Daoy (cell line): ENCODE measurements at places on chromosomes 6 and 20. TPM values are rescaled to one million over a fixed set of nuclear protein-coding genes. Genes with fewer than 3 reads are reported as not detected.

Gene MUC22
- not detected in 2 replicates for total RNA-seq

Gene MCHR2
- not detected in 2 replicates for total RNA-seq

Gene CST8
- total RNA-seq: not detected in 2 replicates

- peak; percentile 4 for DNase-seq
Measured at GRCh38 chr6:43942011-43942442, 172.0 kb downstream of the VEGFA start.

DNA sequence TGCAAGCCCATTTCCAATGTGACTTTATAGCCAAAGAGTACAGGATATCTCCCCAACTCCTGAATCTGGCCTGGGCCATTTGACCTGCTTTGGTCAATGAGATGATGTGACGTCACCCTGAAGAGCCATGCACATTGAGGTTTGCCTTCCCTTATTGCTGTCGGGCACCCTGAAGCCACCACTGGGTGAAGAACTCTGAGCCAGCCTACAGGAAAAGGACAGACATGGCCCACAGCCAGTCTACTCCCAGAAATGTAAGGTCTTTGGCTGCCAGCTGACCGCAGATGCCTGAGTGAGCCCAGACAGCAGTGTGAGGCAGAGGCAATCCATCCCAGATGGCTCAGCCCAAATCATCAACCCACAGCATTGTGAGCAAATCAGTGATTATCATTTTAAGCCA is 3.7 kb upstream of the SYNDIG1 start:
- no peak for DNase-seq

DNA sequence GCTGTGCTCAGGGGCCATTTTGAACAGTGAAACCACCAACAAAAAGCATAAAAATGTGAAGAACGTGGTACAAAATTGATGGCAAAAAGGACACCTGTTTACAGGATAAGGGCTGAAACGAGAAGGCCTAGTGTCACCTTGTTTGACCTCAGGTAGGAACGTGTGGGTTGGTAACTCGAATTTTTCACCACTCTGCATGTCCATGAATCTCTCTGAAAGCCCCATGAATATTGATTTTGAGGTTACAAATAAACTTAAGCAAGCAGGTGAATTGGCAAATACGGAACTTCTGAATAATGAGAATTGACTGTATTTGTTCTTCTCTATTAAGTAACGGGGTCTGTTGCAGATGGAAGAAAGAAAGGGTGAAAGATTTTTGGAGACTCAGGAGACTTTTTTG is 59.6 kb upstream of the EDN1 start:
- DNase-seq: no peak

GRCh38 chr6:154268486-154268885 is 88.1 kb downstream of the IPCEF1 start:
- DNase-seq: no peak

- DNase-seq: no peak
Measured at GRCh38 chr6:6840831-6841291, 252.3 kb downstream of the LY86 start.

GRCh38 chr20:51371720-51372119 is 170.8 kb downstream of the NFATC2 start:
- DNase-seq: no peak

- no peak for DNase-seq
Measured at GRCh38 chr20:60091861-60092260, 133.6 kb downstream of the CDH26 start.

GRCh38 chr6:66825539-66825938 is 1118.5 kb upstream of the EYS start:
- no peak for DNase-seq

DNA sequence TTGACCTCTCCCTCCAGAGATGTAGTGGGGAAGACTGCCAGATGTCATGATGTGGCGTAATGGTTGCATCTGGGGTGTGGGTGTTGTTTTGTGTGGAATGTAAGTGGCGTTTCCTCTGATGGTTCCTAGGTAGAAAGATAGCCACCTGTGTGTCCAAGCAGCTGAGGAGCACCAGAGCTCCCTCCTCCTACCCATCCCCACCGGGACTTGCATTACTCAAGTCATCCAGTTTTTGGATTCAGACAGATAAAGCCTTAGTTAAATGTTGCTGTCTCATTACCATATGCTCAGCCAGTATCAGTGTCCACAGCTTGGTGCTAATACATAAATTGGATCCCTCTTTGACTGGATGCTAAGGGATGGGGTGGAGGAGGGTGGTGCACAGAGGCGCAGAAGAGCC is 282.3 kb downstream of the TBC1D7 start:
- DNase-seq: no peak

- DNase-seq: no peak
Measured at GRCh38 chr6:134410541-134410940, 92.6 kb upstream of the SGK1 start.

DNA sequence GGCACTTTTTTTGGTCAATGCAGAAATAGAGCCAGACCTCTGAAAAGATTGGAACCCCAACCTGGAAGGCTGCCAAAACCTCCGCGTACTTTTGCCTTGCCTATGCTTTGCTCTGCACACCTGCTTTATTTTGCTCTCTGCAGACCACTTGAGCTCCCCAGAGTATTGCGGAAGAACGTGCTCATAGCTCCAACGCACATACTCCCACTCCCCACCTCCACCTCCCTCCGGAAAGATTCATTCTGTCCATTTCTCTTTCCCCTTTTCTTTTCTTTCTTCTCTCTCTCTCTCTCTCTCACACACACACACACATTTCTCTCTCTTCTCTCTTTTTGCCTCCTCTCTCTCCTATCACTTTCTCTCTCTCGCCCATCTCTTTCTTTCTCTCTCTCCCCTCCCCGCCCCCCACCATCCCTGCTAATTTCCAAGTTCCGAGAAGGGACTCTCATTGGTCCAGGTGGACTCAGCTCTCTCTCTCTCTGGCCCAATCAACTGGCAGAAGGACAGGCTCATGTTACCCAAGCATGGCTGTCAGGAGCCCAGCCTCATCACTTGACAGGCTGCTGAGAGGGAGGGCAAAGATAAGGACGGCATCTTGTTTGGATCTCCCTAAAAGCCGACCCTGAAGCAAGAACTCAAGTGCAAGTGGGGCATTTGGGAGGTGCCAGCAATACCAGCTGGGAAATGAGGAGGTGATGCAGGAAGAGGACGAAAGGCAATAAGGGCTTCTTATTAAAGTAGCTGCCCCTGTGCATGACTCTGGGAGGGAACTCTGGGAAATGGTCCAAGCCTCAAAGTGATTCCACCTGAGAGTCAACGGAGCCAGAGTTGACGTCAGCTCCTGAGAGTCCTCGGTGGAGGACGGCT is 246.1 kb downstream of the LY86 start:
- DNase-seq: peak; percentile 62

DNA sequence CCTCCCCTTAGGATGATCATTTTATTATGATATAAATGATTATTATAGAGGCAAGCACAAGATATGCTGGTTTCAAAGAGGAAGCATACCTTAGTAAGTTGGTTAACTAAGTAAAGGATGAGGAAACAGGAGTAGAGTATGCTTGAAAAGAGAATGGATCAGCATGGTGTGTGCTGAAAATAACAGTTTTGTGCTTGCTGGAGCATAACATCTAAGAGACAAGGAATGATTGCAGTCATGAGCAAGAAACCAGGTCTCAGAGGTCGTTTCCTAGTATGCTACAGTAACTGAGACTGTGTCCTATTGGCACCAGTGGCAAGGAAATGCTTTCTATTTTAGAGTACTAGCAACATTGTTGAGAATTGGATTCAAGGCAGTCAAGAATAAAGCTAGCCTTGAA is 34.1 kb downstream of the CDC40 start:
- no peak for DNase-seq

GRCh38 chr6:47134476-47135189 is 92.5 kb upstream of the ADGRF1 start:
- DNase-seq: peak; percentile 93

DNA sequence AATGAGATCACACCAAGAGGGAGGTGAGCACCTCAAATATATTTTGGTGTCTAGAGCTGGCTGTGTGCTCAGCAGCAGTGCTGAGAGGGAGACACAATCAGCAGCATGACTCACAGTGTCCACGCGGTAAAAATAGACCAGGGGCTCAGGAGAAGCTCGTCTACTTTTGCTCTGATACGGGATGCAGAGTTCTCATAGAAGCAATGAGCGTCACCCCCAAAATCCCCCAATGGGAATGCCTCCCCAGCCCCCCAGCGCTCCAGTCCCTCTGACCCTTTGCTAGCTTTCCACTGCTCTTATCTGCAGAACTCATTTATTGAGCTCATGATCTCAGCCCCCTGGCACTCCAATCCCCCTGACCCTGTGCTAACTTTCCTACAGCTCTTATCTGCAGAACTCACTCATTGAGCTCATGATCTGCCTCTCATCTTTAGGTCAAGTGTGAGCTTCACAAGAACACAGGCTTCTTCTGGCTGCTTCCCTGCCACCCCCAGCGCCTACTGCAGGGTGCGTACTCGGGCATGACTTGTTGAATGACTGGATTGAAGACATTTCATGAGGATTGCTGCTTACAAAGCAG is 34.0 kb downstream of the SYNDIG1 start:
- DNase-seq: no peak

- no peak for DNase-seq
Measured at GRCh38 chr6:138328210-138328609, 49.5 kb upstream of the SMIM28 start.

- peak; percentile 50 for DNase-seq
Measured at GRCh38 chr6:156886409-156886808, 109.2 kb downstream of the ARID1B start.

DNA sequence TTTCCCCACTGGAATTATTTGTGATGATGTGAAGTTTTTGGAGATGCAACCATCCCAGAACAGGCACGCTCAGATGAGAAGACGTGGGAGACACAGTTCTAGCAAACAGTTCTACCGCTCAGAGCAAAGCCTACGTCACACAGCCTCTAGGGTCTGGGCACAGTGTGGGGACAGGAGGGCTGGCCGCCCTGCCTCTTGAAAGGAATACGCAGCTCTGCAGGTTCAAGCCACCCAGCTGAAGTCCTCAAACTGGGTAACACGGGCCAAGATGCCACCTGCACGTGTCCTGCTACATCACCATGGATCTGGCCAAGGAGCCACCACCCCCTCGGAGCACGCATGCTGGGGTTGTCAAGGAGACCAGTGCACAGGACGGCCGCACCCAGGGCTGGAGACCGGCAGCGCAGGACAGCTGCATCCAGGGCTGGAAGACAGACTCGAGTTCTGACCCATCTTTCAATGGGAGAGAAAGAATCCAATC is 75.0 kb downstream of the NOL4L start:
- DNase-seq: no peak

GRCh38 chr20:818001-818664 is 15.4 kb upstream of the FAM110A start:
- DNase-seq: peak; percentile 77

DNA sequence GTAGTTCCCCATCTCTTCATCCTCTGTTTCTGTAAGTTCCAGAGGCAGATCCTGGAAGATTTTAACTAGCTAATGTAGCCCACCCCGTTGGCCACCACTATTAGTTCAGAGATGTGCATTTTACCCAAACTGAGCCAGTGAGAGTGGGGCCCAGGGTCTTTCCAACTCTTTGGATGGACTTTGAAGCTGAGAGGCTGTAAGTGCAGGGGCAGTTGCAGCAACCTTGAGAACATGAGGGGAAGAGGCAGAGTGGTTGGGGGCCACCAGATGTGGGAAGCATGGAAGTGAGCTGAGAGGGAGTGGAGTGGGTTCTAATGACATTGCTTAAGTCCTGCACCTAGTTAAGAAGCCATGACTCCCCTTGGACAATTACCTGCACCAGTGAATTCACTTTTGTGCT is 72.2 kb downstream of the CDH26 start:
- no peak for DNase-seq
